Activated naive CD8-positive, alpha-beta T cell treated with anti-CD3 and anti-CD28 coated beads, Interleukin-2, amount 50 U/mL, for 24 hours (primary cell): ENCODE measurements at places on chromosomes 5 and 9.

GRCh38 chr5:172403189-172403796 lies 51.0 kb downstream of the SH3PXD2B start:
- DNase-seq: no peak

DNA sequence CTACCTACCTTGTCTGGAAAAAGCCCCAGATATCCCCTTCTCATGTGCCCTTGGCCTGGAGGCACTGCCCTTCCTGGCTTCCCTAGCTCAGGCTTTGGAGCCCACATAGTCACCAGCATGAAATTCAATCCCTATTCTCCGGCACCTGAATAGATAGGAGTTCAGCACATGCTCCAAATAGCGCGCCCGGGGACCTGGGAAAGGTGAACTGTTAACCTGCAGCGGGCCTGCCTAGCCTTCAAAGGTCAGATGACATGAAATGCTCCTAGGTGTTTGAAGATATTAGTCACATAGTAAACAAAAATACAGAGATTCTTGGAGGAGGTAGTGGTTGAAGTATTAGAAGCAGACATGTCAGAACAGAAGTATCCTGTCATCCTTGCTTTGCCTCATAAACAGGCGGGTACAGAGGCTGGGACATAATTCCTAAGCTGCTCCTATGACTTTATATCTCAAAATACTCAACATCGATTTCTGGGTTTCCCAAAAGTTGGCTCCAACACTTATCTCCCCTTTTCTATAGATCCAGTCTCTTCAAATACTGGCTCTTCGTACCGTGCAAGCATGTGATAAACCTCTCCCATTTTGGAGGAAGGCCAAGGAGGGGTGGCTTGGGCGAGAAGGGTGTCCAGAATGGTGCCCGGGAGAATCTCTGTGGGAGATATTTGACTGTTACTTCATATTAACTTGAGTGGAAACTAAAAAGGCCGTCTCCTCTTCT lies 88.0 kb upstream of the ANKH start:
- no peak for DNase-seq

DNA sequence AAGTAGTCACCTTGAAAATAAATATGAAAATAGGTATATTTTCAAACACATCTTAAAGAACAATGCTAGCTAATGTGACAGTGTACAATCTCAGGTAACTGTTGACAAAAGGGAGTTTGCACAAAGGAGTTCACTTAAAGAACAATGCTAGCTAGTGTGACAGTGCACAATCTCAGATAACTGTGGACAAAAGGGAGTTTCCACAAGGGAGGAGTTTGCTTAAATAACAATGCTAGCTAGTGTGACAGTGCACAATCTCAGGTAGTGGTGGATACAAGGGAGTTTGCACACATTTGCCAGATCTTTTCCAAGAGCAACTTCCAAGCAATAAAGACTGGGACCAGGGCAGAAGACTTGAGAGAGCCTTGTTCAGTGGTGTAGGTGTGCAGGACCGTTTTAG lies 442.9 kb upstream of the FTMT start:
- DNase-seq: no peak

DNA sequence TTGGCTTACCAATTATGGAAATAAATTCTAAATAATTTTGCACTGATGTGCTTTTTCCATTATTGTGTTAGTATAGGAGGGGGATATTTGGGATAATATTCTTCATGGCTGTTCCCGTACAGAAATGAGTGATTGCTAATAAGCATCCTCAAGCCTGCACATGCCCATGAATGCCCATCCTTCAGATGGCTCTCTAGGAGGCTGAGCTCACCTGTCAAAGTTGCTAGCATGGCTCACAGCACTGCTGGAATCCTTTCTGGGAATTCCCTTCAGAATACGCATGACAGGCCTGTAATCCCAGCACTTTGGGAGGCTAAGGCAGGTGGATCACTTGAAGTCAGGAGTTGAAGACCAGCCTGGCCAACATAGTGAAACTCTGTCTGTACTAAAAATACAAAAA lies 124.1 kb downstream of the NXNL2 start:
- DNase-seq: no peak
